Stimulated activated CD4-positive, alpha-beta T cell treated with anti-CD3 and anti-CD28 coated beads, Interleukin-1b, Interleukin-23, amount 100 ng/mL, for 48 hours (primary cell): ENCODE measurements at places on chromosomes 4 and X.

GRCh38 chrX:100948557-100948956 is 19.8 kb upstream of the XKRX start:
- no peak for DNase-seq

- DNase-seq = no peak
These were observed 204.8 kb upstream of the NUDT6 start for GRCh38 chr4:123127218-123127617.

- DNase-seq = no peak
These were observed 365.4 kb upstream of the EPHA5 start for GRCh38 chr4:66035701-66036100.

DNA sequence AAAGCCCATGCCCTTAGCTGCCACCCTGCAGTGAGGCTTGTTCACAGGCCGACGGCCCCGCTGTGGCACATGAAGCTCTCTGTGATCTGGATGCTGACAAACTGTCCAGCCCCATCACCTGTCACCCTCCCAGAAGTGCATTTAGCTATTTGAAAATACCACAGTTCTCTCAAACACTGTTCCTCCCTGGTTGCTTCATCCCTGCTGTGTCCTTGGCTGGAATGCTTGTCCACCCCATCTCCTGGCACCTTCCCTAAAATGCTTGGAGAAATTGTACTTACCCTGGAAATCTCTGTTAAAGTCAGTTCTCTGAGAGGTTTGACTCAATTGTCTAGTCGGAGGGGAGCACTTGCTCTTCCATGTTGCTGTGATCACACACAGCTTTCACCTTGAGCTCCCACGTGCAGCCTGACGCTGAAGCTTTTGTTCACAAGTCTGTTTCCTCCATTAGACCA is 10.1 kb downstream of the SYNPO2 start:
- no peak for DNase-seq

GRCh38 chr4:13166214-13166613 is 317.9 kb downstream of the RAB28 start:
- no peak for DNase-seq

GRCh38 chr4:15068298-15068697 is 66.0 kb downstream of the CPEB2 start:
- DNase-seq = no peak

DNA sequence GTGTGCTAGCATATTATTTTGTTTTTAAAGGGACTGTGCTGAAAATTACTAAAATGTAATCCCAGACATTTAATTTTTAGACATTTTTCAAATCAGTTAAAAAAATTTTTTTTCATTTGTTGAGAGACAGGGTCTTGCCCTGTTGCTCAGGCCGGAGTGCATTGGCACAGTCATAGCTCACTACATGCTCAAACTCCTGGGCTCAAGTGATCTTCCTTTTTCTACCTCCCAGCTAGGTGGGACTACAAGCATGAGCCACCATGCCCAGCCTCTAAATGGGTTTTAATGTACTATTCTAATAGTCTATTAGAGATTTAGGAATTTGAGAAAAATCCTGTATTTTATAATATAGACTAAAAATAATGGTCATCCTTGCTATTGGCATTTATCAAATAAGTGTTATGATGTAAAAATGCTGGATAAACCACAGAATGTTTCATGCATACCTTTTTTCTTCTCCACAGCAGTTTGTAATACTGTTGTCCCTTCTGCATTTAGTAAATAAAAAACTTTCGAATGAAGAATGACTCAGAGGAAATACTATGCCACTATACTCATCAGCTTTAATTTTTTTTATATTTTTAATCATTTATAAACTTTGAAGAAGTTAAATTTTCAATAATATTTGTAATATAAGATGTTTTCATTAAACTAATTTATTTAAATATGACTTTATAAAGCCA is 29.9 kb downstream of the CPEB2 start:
- no peak for DNase-seq

DNA sequence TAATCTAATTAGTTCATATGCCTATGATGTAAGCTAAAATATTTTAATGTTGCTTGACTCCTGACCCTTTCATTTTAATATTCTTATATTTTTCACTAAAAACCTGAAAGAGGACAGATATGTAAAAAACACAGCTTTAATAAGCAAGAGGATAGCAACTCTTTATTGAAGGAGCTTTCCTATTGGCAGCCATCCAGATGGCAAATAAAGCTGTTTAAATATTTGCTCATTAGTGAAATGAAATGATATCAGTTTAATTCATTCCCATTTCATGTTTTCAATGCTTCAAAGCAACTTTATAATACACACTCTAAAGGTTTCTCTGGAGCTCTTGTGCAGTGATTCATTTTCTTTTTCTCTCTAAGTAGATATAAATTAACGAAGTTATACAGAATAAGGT is 473.4 kb downstream of the PCDH7 start:
- no peak for DNase-seq

DNA sequence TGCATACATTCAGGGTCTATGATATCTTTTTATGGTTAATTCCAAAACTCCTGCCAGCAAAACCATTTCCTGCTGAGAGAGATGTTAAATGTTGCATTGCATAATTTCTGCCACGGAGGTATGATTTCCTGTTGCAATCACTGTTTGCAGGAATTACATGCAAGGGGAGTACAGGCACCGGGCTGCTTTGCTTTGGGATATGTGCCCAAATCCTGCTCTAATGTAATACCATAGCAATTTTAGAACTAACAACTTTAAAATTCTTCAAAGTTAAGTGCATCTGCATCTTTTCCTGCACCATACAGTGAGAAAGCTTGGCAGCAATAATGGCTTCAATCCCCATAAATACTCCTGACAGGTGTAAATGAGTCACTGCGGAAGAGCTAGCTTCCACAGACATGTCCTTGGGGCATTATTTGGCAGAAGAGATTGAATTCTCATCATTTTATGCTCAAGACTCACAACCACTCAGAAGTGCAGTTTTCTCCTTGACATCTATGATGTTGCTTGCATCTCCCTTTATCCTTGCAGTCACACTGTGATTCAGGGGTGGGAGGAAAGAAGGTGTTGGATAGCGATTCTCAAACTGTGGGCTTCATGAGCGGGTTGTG is 29.6 kb downstream of the TRIM2 start:
- DNase-seq = no peak

- no peak for DNase-seq
These were observed 79.2 kb upstream of the ATOH1 start for GRCh38 chr4:93749292-93749761.

DNA sequence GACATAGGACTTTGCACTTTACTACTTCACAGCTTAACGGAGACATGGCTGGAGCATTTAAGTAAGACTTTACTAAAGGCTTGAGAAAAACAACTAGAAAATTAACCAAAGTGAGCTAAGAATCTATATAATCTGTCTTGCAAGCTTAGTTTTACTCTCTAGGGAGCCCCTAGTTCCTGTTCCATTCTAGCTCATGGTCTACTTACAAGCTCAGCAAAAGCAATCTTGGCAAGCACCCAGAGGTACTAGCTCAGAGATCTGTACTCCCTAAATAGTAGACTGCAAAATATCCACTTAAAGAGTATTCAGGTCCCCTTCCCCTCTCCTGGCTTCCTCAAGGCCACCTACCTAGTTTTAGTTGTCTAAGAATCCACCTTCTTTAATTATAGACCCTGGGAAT is 469.0 kb downstream of the IDS start:
- DNase-seq = no peak

DNA sequence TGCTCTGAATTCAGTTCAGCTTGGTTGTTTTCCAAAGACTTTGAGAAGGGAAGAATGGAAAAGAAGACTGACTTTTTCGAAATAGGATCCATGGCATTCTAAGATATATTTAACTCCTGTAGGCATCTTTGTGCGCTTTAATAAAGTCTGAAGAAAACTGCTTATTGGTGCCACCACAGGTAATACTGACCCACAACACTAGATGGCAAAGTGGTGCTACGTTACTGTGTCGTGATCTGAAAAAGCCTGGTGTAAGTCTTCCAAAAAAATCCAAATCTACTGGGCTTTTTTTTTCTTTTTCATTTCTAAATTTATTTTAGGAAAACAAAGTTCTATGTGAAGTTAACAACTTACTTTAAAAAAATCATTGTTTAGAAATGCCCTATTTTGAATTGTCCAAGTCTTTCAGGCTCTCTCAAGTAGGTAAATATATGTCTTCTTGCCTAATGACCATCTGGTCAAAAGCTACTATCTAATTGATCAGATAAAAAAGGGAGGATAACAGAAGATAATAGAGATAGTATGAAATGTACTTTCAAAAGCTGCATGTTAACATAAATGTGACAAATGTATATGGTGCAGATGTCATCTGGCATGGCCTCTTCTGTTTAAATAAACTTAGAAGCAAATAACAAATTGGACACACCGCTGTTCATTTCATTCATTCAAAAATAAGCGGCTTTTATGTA is 47.0 kb upstream of the MID1IP1 start:
- peak; percentile 3 for DNase-seq

GRCh38 chrX:25020391-25020904 is 4.7 kb upstream of the ARX start:
- no peak for DNase-seq

DNA sequence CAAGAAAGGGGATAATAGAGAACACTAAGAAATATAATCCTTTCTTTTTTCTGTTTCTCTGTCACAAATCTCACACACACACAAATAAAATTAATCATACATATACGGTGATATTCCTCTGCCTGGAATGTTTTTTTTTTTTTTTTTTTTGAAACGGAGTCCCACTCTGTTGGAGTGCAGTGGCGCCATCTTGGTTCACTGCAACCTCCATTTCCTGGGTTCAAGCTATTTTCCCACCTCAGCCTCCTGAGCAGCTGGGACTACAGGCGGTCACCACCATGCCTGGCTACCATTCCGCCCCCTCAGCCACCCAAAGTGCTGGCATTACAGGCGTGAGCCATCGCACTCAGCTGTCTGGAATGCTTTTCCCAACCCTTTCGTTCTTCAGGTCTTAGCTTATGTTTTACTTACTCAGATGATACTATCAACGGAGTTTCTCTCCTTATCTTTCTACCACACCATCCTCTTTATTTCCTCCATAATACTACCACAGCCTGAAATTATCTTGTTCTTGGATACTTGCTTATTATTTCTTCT is 69.3 kb downstream of the ANKRD17 start:
- DNase-seq = no peak

- no peak for DNase-seq
These were observed 119.0 kb upstream of the HCCS start for GRCh38 chrX:10992110-10992509.

DNA sequence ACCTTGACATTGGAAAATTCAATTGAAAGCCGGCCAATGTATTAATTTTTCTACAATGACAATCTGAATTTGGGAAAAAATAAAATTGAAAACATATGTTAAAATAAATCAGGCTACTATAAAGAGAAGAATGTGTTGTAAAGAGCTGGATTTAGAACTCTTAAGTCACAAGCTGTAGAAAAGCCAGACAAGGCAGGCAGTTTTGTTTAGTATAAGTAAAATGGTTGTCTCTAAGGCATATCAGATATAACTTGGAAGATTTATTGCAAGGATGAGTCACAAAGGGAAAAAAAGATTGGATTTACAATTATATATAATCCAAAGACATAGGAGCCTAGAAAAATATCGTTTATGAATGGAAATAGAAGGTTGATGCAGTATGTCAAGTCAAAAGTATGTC is 549.1 kb upstream of the EPHA5 start:
- no peak for DNase-seq

DNA sequence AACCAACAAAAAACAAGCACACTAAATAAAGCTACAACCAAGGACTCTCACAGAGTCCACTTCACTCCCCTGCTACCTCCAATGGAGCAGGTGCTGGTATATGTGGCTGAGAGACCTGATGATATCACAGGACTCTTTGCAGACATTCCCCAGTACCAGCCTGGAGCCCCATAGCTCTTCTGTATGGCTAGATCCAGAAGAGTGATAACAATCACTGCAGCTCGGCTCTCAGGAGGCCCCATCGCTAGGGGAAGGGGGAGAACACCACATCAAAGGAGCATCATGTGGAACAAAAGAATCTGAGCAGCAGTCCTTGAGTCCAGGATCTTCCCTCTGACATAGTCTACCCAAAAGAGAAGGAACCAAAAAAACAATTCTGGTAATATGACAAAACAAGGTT is 237.1 kb upstream of the TLL1 start:
- no peak for DNase-seq

DNA sequence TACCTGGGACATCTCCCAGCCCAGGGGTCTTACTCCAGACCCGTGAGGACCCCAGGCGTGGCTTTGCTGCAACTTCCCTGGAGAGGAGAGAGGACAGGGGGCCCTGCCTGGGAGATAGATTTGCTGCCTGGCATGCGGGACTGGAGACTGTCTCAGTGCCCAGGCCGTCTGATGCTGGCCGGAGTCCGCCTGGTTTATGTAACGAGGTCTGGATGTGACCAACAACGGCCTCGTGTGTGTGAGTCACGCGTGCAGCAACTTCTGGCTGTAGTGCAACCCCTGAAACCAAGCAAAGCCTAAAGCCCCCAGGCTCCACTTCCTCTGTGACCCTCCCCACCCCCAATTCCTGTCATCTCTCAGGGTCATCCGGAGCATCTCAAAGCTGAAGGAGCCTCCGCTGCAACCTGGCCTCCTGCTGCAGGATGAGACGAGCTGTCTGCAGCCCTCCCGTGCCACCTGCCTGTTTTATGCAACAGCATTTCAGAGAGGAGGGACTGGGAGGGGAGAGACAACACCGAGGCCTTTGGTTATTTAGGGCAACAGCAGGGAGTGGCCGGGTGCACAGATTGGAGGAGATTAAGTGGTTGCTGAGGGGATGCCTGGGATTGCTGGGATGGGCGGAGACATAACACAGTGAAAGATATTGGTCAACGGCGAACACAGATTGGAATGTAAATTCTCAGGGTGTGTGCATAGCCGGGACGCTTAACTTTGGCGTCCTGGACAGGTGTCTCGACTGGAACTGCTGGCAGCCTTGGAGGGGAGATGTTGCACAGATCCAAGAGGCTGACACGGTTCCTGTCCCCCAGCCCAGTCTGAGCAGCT is 16.0 kb downstream of the XG start:
- DNase-seq = no peak

DNA sequence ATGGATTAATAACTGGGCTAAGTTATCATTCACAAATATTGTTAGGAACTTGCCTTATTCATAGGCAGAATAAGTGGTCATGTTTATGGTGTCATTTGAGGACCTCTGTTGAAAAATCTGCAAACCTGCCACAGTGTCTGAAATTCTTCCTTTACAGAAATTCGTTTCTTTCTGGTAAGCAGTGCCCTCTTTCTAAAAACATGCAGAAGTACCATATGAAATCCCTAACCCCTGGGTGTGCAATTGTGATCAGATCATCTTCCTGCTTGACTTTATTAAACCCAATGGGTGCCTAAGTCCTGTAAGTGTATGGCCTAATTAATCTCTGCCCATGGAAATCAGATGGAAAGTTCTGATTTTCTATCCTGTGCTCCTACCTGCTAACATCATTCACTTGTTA is 4.4 kb upstream of the HTATSF1 start:
- no peak for DNase-seq

- no peak for DNase-seq
These were observed 637.9 kb downstream of the FAT4 start for GRCh38 chr4:125952631-125953030.

GRCh38 chr4:84913176-84913575 is 53.3 kb downstream of the WDFY3 start:
- no peak for DNase-seq

- no peak for DNase-seq
These were observed 105.6 kb downstream of the APOOL start for GRCh38 chrX:85109235-85109634.
